Right renal cortex interstitium (tissue), 3 donors: ENCODE measurements at places on chromosomes 7 and 10.

DNA sequence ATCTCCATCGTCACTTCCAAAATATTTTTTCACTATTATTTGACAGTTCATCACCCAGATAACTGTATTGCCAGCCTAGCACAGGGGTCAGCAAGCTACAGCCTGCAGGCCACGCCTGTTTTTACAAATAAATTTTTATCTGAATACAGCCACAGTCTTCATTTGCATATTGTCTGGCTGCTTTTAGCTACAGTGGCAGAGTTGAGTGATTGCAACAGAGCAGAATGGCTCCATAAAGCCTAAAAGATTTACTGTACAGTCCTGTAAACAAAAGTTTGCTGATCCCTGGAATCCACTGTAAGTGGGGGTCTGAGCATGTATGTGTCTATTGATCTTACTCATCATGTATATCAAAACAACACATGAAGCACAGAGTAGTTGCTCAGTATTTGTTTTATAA, 45.9 kb upstream of the GNAI1 start:
- DNase-seq: no peak

GRCh38 chr10:112280205-112280921, 2.8 kb upstream of the TECTB start:
- no peak for DNase-seq

- DNase-seq: no peak
These were observed 1.5 kb upstream of the MUC3A start for GRCh38 chr7:100947792-100948191.

DNA sequence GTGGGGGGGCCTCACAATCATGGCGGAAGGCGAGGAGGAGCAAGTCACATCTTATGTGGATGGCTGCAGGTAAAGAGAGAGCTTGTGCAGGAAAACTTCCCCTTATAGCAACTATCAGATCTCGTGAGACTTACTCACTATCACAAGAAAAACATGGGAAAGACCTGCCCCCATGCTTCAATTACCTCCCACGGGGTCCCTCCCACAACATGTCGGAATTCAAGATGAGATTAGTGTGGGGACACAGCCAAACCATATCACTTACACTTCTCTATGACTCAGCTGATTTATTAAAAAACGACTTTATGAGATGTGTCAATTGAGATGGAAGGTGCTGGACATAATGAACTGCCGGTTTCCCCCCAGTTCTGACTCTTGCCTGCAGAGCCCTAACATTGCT, 23.8 kb upstream of the CHN2 start:
- DNase-seq: no peak

GRCh38 chr7:114972567-114972966, 50.7 kb downstream of the MDFIC start:
- DNase-seq: no peak

- DNase-seq: no peak
These were observed 30.1 kb downstream of the TMEM178B start for GRCh38 chr7:141103847-141104429.

- peak; percentile 39 for DNase-seq
These were observed 57.1 kb upstream of the IGFBP3 start for GRCh38 chr7:45978010-45978681.

- no peak for DNase-seq
These were observed 28.1 kb downstream of the DCLRE1A start for GRCh38 chr10:113825791-113826190.

DNA sequence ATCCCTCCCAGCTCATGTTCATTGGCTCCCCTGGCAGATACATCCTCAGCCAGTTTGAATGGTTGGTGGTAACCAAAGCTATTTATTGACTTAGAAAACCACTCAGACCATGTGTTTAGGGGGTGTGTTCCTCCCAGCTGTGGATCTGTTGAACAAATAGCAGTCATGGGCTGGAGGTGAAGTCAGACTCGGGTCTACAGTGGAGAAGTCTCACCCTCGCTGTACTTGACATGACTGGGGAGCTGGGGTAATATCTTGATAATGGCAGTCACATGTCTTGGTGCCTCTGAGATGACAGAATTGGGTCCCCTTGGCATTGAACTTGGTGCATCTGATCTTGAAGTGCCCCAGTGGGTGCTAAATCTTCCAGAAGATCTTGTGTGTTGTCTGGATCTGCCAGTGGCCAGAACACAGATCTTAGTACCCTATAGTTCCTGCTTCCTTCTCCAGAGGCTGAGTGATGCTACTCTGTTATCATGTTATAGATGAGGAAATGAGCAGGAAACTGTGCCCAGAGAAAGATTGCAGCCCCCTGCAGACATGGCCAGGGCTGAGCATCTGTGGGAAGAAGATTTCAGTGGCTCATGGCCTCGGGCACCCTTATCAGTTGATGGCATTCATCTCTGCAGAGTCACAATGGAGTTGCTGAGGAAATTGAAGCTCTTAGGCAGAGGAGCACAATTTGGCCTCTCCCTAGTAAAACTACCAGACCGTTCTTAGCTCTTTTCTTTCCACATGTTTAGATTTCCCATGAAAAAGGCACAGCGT, 50.4 kb downstream of the ADRA2A start:
- DNase-seq: no peak

- DNase-seq: no peak
These were observed 63.7 kb downstream of the PRSS58 start for GRCh38 chr7:142194201-142194600.

GRCh38 chr10:75954486-75954885, 523.1 kb downstream of the LRMDA start:
- DNase-seq: no peak

DNA sequence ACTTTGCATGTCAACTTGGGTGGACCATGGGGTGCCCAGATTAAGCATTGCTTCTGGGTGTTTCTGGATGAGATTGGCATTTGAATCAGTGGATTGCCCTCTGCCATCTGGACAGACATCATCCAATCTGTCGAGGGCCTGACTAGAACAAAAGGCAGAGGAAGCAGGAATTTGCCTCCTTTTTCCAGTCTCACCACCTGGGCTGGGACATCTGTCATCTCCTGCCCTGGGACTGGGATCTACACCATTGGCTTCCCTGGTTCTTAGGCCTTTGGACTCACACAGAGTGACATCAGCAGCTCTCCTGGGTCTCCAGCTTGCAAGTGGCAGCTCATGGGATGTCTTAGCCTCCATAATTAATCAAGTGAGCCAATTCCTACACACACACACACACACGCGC, 10.3 kb downstream of the SLC13A4 start:
- DNase-seq: no peak

- no peak for DNase-seq
These were observed 80.4 kb downstream of the ZNF248 start for GRCh38 chr10:37777056-37777455.

DNA sequence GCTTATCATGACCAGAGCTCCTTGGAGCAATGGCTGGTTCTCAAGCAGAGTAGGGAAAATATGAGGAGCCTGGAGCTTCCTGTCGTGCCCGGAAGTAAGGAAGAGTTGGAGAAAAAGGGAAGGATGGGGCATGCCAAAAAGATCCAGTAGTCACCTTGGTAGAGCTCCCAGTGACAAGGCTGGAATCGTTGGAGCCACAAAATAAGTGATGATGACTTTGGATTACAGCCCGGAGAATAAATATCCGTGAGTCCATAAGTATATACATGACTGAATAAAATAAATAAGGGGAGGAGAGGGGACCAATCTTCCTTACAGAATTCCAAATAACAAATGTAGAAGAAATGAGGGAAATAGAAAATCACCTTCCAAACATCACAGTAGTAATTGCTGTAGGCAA, 29.3 kb downstream of the LMTK2 start:
- DNase-seq: no peak

DNA sequence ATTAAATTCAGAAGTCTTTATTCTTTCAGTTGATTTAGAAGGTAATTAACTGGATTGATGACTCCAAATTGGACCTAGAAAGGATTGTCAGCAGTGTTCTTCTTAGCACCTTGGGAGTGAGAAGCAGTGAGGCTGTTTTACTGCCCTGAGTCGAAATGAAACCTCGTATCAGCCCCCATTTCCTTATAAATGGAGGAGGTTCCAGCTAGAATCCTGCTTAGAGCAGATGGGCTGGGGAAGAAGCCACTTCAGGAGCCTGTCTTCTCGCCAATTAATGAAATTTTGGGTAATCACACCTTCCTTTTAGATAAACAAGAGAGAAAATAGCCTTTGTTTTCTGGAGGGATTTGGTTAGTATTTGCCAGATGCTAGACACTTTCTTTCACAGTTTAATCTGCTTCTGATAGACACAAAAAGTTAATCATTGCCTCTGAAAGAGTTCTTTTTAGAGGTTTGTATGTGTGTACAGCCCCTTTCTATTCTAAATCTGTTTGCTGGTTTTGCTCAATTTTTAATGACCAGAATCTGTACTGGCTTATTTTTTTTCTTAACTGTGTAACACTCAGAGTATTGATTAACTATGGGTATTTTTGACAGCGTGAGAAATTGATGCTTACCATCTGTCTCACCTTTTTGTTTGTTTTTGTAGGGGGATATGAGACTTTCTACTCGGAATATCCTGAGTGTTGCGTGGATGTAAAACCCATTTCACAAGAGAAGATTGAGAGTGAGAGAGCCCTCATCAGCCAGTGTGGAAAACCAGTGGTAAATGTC, 4.6 kb downstream of the DUSP5 start:
- DNase-seq: no peak

DNA sequence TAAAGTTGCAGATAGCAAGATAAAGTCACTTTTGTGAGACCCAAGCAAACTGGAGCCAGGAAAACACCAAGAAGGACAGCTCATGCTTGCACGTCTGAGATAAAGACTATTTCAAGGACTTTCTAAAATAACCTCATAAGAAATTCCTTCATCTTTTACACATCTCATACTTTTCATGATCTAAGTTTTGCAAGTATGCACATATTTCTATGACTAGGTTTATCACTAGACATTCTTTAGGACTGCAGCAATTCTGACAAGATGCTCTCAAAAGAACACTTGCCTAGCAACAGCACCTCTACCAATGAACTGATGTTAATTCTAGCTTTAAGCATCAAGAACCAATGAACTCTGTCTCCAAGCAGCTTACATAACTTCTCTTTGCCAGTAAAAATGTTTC, 457.6 kb downstream of the SEMA3D start:
- no peak for DNase-seq

DNA sequence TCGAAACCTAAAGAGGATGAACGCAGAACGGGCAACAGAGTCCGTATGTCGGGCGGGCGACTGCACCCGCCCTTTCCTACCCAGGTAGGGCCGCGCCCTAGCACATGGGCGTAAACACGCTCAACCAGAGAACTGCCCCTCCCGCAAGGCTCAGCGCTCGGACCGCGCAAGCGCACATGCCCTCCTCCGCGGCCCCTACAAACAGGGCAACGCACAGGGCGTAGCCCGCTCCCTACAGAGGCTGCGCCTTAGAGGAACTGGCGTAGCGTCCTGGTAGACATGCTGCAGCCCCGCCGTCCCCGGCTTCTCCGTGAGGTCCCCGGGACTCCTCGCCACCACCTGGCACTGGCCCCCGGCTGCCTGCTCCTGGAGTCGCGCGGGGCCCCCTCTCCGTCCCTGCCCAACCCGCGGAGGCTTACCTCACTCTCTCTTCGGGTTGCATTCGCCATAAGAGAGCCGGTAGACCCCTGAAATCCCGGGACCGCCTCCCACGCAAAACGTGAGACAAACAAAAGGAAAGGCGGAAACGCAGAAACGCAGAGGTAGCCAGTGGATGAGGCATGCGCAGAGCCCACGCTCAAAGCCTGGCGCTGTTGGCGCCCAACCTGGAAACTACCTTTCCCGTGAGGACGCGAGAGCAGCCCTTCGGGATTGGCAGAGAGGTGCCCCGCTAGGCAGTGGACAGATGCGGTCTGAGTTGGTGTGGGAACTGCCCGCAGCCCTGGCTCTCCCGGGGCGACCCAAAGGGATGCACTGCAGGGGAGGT, at the start of gene ZNF33B:
ZNF33B (minus strand) TSS at position 516 of the 766 bp plus-strand sequence. CDS start 1,642 bp downstream, outside the sequence.
- DNase-seq: peak; percentile 88

DNA sequence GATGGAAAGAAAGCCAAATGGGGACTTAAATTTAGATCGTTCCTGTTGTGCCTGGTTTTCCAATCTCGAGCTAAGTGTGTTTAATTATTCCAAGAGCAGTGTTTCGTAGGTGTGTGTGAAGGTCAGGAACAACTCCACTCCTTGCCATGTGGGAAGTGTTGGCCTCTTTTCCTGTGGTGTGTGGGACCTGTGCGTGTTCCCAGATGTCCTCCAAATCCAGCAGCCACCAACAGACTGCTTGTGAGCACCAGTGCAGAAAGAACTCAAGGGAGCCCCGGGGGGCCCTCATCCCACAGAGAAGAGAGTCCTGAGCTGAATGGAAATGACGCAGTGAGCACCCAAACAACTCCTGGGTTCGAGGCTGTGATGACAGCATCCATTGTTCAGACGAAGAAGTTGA, 227.7 kb downstream of the TMEM178B start:
- DNase-seq: no peak

GRCh38 chr10:3036155-3037021, 31.0 kb upstream of the PFKP start:
- DNase-seq: no peak

DNA sequence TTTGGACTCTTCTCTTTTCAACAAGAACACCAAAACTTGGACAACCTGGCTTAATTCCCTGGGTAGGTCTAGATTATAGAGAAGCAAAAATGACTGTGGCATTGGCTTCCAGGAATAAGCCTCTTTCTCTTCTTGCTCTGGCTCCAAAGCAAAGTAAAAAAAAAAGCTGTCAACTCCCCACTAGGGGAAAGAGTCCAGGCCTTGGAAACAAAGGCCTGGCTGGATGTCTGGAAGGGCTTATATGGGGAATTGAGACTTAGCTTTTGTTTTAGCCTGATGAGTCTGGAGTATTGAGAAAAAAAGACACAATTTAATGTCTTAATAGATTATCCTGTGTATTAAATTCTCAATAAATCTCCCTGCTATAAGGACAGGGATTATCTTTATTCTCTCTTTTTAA, 300.6 kb downstream of the SORCS3 start:
- DNase-seq: no peak

DNA sequence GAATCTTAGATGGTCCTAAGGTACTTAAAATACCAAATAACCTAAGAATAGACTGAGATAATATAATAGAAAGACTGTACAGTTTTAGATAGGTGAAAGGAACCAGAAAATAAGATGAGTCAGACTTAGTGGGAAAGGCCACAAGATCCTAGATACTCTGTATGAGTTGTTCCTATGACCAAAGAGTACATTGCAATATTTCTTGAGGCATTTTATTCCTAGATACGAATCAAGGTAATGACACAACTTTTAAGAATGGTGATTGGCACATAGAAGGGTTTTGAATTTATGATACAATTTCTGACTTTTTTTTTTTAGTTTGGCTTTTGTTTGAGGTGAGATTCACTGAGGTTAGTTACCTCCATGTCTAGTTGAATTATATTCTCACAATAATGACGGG, 30.2 kb downstream of the MGAM start:
- DNase-seq: no peak

GRCh38 chr10:132329565-132330485, 2.2 kb upstream of the LRRC27 start:
- no peak for DNase-seq

GRCh38 chr10:74177140-74177677, 26.2 kb downstream of the ADK start:
- no peak for DNase-seq

GRCh38 chr7:3043544-3044371, at the start of gene CARD11:
CARD11 (minus strand) TSS chr7:3043867; CDS start chr7:2958506, 85,361 bp downstream.
- DNase-seq: no peak

- DNase-seq: no peak
These were observed 8.9 kb downstream of the IGFBP1 start for GRCh38 chr7:45897042-45897690.
